ENCODE measurements at places on chromosomes 11 and 22. TPM values are rescaled to one million over a fixed set of nuclear protein-coding genes. Genes with fewer than 3 reads are reported as not detected.

GRCh38 chr11:73189723-73190556, 28.1 kb upstream of the P2RY2 start:
- H3K36me3 ChIP-seq: no peaks in the 10 kb centered on the region
- H3K4me1 ChIP-seq: peaks cover 100% of the 10 kb centered on the region
- no peak for DNase-seq
- no peak overlapping the region for H3K4me3 ChIP-seq

DNA sequence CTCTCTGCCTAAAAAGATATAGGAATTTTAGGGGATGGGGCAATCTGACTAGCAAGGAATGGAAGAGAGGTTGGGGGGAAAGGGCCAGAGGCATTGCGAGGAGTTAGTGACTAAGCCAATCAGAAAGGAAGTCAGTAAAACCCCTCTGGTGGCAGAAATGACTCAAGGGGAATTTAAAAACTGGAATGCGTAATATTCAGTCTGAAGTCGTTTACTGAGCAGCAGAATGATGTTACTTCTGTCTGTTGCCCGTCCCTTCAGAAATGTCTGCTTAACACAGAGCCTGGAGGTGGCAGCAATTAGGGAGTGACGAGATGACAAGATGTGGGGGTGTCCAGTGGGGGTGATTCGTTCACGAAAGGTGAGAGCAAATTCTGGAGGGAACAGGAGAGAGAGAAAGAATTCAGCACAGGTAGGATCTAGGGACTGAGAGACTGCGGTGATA, 107.7 kb upstream of the CLMP start:
- peaks cover 24% of the 10 kb centered on the region for H3K27me3 ChIP-seq
- H3K27ac ChIP-seq: no peak overlapping the region
- no peak overlapping the region for H3K4me3 ChIP-seq
- peak; percentile 50 for DNase-seq

DNA sequence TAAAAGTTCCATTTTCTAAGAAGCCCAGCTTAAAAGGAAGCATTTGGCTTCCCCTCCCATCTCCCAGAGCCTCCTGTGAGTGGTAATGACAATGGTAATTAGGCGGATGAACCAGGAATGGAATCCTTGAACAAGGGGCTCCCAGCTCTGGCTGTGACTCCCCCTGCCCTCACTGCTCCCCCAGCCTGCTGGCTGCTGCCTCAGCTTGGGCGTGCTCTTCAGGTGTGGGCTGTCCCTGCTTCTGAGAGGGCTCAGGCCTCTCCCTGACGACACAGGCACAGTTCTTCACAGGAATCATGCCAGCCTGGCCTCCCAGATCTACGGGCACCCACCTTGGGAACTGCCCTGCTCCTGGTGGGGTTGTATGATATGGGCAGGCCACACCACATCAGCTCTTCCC, 81.7 kb upstream of the NARS2 start:
- H3K4me3 ChIP-seq: no peak overlapping the region
- no peak for DNase-seq
- no peaks in the 10 kb centered on the region for H3K36me3 ChIP-seq
- no peaks in the 10 kb centered on the region for H3K27me3 ChIP-seq

DNA sequence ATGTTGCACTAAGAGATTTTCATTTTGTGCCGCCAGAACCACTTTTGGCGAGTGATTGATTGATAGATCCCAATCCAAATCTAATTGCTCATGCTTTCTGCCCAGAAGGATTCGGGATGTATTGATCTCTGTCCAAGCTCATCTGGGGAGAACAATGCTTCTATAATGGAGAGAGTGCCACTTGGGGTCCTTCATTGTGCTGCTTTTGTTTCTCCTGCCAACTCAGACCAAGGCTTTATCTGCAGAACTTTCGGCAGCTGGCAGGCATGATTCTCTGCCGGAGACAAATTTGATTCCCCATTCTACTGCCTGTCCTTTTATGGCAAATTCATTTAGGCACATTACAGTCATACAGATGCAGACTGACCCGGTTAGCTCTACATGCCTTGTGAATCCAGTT, 62.9 kb upstream of the NTM start:
- no peak overlapping the region for H3K4me3 ChIP-seq
- DNase-seq: no peak
- no peaks in the 10 kb centered on the region for H3K27me3 ChIP-seq
- no peaks in the 10 kb centered on the region for H3K4me1 ChIP-seq
- no peaks in the 10 kb centered on the region for H3K36me3 ChIP-seq
- no peak overlapping the region for H3K27ac ChIP-seq

- no peaks in the 10 kb centered on the region for H3K4me1 ChIP-seq
- DNase-seq: no peak
- H3K27ac ChIP-seq: no peak overlapping the region
- H3K27me3 ChIP-seq: no peaks in the 10 kb centered on the region
- no peaks in the 10 kb centered on the region for H3K36me3 ChIP-seq
- H3K4me3 ChIP-seq: no peak overlapping the region
Measured at GRCh38 chr11:91673705-91674104, 550.9 kb upstream of the FAT3 start.

DNA sequence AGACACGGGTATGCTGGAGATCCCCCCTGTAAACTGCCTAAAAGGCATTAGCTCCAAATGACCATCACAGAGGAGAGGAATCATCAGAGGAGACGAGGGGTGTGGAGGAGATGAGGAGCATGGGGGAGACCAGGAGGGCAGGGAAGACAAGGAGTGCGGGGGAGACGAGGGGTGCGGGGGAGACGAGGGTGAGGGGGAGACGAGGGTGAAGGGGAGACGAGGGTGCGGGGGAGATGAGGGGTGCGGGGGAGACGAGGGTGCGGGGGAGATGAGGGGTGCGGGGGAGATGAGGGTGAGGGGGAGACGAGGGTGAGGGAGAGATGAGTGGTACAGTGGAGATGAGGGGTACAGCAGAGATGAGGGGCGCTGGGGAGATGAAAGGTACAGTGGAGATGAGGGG, 17.5 kb upstream of the GAL start:
- H3K4me1 ChIP-seq: no peaks in the 10 kb centered on the region
- H3K4me3 ChIP-seq: no peak overlapping the region
- no peak for DNase-seq
- H3K27me3 ChIP-seq: no peaks in the 10 kb centered on the region
- H3K27ac ChIP-seq: no peak overlapping the region

The MMP27 gene
- polyA plus RNA-seq: not detected

The ANAPC15 gene
- polyA plus RNA-seq: 94.8 TPM

The ROBO4 gene
- 0.19 TPM for polyA plus RNA-seq

DNA sequence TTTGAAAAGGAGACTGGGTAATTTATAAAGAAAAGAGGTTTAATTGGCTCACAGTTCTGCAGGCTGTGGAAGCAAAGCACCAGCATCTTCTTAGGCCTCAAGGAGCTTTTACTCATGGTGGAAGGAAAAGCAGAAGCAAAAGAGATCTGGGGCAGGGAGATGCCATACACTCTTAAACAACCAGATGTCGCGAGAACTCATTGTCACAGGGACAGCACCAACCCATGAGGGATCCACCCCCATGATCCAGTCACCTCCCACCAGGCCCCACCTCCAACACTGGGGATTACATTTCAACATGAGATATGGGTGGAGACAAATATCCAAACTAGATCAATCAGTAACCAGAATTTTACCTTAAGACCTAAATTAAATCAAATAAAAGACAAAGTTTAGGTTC, 87.2 kb downstream of the C11orf91 start:
- no peak overlapping the region for H3K27ac ChIP-seq
- H3K27me3 ChIP-seq: no peaks in the 10 kb centered on the region
- H3K4me3 ChIP-seq: no peak overlapping the region
- no peaks in the 10 kb centered on the region for H3K4me1 ChIP-seq
- no peaks in the 10 kb centered on the region for H3K36me3 ChIP-seq
- no peak for DNase-seq

- H3K27me3 ChIP-seq: no peaks in the 10 kb centered on the region
- no peaks in the 10 kb centered on the region for H3K4me1 ChIP-seq
- H3K36me3 ChIP-seq: no peaks in the 10 kb centered on the region
- no peak for DNase-seq
- H3K27ac ChIP-seq: no peak overlapping the region
- no peak overlapping the region for H3K4me3 ChIP-seq
Measured at GRCh38 chr11:123382555-123383074, 47.5 kb upstream of the GRAMD1B start.

GRCh38 chr11:132604431-132604830, 927.9 kb downstream of the OPCML start:
- H3K4me3 ChIP-seq: no peak overlapping the region
- H3K4me1 ChIP-seq: no peaks in the 10 kb centered on the region
- no peaks in the 10 kb centered on the region for H3K36me3 ChIP-seq
- no peaks in the 10 kb centered on the region for H3K27me3 ChIP-seq

DNA sequence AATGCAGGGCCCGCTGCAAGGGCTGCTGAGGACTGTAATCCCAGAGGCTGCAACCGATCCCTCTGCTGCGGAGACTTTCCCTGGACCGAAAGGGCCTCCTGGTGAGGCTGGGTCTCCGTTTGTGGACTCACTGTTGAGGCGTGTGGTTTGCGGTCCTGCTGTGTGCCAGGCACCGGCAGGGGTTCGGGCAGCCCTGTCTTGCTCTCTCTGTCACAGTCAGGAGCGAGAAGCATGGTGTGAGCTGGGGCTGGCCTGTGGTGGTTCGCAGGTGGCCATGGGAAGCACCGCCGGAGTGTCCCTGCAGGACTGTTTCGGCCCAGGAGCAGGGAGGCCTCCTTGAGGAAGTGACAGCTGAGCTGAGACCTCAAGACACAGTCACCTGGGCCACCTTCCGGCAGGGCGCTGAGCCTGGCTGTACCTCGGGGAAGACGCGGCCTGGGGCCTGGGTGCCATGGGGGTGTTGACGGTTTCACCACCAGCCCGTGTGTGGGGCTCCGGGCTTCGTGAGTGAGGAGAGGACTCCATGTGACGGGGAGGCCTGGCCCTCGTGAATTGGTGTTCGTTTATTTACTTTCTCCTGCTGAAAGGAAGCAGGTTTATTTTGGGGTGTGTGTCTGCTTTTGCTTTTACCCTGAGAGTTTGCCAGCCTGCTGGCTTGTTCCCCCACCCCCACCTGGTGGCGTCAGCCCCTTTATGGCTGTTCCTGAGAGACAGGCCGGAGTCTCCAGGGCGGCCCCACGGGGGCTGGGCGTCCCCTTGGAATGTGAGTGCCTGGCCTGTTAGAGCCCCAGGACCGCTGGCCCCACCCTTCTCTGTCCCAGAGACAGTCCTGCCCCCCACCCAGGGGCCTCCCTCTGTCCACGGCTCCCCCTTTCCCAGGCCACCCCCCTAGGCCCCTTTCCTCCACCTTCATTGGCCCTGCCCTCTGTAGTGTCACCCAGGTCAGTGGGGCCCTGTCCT, 122.5 kb downstream of the KCNQ1OT1 start:
- H3K4me3 ChIP-seq: no peak overlapping the region
- DNase-seq: no peak
- H3K27ac ChIP-seq: no peak overlapping the region
- peaks cover 70% of the 10 kb centered on the region for H3K36me3 ChIP-seq

The TUB gene
- polyA plus RNA-seq: not detected

DNA sequence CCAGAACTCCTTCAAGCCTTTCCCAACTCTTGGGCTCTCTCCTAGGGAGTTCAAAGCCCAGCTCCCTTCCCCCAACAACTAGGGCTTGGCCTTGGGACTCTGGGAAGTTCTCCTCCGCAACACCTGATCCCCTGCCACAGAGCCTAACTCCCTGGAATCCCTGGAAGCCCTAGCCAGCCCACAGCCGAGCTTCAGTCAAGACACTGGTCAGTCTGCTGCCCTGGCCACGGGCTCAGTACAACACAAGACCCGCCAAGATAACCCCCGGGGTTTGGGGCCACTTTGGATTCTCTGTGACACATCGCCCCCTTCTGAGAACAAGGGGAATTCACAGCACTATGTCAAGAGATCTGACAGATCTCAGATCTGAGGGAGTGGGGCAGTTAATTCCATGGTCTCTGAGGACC, 58.3 kb downstream of the SLC22A12 start:
- no peak for DNase-seq
- H3K27ac ChIP-seq: no peak overlapping the region

DNA sequence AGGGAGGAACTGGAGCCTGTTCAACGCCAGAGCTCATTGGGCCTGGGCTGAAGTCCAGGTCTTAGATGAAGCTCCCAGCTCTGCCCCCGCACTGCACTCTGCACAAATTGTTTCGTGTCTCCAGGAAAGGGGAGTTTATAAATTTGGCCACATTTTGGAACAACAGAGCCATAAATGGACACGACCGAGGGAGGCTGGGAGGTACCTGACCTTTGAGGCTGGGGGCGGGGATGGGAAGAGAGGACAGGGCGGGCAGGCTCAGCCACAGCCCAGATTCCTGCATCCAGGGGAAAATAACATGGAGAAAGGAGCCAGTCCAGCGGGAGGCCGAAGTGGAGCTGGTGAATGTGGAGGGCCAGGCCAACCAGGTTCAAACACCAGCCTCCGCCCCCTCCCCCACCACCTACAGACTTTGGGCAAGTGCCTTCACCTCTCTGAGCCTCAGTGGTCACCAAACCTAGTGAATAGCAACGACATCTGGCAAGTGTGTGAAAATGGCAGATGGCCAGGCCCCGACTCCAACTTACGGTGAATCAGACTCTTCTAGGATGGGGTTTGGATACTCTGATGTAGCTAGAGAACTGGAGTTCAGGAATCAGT, 36.8 kb upstream of the SMTN start:
- H3K27ac ChIP-seq: no peak overlapping the region
- no peaks in the 10 kb centered on the region for H3K27me3 ChIP-seq
- no peaks in the 10 kb centered on the region for H3K4me1 ChIP-seq
- H3K4me3 ChIP-seq: no peak overlapping the region
- DNase-seq: no peak

DNA sequence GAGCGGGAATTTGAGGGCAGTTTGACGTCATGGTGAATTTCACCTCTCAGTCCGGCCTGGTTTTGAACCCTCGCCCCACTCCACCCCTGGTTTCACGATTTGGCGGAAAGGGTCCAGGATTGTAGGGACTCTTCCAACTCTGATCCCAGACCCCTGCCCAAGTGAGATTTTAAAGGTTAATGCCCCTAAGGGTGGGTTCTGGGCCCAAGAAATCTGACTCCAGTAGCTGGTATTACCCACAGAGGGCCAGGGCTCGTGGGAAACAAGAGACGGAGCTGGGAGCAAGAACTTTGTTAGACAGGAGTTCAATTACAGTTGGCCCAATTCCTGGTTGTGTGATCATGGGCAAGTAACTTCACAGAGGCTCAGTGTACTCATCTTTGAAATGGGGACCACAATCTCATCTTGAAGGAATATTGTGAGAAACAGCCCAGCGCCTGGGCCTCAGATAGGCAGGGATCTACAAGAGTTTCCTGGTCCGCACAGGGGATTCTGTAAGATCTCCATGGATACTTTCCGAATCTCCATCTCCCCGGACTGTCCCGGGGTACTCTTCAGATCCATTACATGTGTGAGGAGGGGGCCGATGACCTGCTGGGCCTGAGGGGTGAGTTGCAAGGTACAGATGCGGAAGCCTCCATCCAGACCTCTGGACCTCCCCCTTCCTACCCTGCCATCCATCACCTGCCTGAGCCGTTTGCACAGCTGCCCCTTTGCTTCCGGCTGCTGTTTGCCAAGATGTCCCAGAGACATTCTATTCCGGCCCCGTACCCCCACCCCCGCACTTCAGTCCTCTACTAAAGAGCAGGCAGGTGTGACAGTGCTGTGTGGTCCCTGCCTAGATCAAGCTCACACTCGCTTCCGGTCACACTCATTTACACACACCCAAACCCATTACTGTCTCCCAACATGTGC, 687 bp upstream of the CALCA start:
- no peak for DNase-seq
- no peak overlapping the region for H3K4me3 ChIP-seq
- peaks cover 59% of the 10 kb centered on the region for H3K27me3 ChIP-seq
- no peaks in the 10 kb centered on the region for H3K4me1 ChIP-seq
- no peaks in the 10 kb centered on the region for H3K36me3 ChIP-seq

The SERPING1 gene
- 8.5 TPM for polyA plus RNA-seq
